ENCODE measurements at places on chromosomes 5 and 9.

- DNase-seq = no peak
Observed at GRCh38 chr9:110058304-110058953, 149.5 kb downstream of the C9orf152 start.

- DNase-seq = no peak
Observed at GRCh38 chr9:2173170-2173569, 158.0 kb downstream of the SMARCA2 start.

GRCh38 chr5:9139344-9139743 lies 406.5 kb downstream of the SEMA5A start:
- DNase-seq = no peak

- no peak for DNase-seq
Observed at GRCh38 chr5:129141696-129142095, 47.1 kb downstream of the ISOC1 start.

DNA sequence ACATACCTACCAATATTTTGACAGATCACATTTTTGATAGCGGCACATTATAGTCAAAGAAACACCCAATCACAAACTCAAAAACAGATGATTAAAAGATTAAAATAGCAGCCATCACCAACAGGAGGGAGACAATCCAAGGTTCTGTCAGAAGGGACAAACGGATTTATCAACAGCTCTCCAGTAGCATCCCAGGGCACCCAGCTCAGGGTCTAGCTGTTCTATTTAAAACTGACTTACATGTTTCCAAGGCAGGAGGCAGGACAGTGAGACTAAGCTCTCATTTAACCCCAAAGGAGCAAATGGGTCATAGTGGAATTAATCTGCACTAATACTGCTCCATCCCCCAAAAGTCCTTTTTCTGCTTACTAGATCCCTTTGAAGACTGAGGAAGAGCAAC lies 3.2 kb downstream of the AGTPBP1 start:
- no peak for DNase-seq

DNA sequence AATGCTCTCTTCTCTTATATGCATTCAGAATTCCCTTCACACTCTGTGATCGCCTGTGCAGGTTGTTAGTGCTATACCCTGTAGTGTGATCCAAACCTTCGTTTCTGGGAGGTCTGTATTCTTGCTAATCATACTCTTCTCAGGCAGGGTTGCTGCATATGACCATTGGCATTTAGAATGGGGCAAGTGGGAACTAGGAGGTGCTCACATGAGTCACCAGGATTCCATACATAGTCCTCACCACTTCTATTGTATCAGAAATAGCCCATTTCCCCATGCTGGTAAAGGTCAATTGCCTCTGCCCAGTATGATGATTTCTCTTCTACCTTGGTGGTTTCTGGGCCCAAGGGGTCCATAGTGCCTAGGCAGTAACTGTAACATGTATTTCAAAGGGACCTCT lies 443.5 kb upstream of the CDH6 start:
- no peak for DNase-seq

DNA sequence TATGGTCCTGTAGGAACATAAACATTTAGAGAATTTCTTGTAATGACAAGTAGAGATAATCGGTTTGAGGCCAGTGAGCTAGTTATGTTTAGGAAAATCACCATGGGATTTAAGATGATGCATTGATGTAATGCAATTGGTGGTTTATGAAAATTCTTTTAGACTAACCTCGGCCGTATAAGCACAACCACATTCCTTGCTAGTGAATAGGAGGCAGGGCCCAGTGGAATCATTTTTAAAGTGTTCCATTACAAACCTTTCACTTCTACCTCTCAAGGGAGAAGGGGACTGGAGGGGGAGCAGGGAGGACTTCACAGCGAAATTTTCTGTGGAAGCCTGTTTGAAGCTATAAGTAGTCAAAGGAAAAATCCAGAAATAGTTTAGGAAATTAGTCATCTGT lies 71.8 kb upstream of the NFIL3 start:
- no peak for DNase-seq

DNA sequence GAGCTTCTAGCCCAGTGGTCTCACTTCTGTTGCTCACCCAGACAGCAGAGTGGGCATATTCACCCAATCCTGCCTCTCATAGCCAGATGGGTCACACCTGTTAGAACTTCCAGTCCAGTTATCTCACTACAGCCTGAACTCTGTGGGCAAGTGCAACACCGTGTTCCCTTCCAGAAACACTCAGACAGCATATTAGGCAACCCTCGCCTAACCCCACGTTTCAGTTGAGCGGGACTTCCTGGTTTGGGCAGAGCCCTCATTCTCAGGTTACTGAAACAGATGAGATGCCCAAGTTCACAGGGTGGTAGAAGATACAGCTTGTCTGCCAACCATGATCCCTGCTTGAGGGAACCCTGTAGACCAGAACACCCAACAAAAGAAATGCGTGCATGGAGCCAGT lies 538.2 kb downstream of the CYLC2 start:
- no peak for DNase-seq

DNA sequence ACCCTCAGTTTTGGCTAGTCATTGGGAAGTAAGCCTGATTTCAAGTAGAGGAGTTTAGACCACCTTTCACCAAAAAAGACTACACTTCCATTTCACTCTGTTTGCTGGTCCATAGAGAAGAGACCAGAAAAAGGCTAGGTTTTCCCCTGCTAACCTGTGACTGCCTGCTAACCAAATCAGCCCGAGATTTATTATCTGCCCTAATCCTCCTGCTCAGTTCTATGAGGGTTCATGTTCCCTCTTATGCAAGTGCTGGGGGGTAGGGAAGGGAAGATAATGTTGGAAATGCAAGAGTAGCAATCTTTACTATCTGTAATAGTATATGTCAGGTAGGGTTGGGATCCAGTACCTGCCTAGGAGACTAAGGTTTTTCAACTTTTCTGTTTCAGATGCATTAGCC lies 51.6 kb upstream of the CCNG1 start:
- no peak for DNase-seq

- no peak for DNase-seq
Observed at GRCh38 chr9:20437476-20437875, 184.8 kb downstream of the MLLT3 start.

DNA sequence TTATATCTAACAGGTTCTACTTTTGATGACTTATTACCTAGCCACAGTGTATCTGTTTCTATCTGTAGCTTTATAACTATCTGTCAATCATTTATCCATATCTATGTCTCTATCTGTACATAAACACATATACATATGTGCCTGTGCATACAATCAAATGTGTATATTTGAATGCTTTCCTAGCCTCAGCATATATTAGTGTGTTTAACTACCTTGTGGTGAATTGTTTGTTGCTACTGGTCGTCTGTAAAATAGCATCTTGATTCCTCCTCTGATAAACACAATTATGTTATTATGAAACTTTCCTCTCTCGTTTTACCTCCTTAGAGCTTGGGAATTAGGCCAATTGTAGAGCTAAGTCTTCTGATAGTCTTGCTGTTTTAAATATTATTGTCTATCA lies 44.4 kb downstream of the PARP8 start:
- DNase-seq = no peak

DNA sequence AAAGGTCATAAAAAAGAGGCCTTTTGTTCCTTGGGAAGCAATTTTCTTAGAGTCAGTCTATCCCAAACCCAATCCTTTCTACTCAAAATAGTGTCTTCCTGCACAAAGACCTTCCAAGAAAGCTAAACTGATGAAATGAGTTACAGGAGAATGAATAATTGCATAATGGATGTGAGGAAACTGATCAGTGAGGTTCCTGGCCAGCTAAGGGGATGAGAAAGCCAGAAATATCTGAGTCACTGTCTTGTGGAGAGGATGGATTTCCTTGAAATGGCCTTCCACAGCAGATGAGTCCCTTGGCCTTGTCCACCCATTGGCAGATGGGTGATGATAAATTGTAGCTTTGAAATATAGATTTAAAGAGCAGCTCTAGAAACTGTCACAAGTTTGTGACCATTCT lies 756.1 kb downstream of the DNAH5 start:
- DNase-seq = no peak

- DNase-seq = no peak
Observed at GRCh38 chr5:6084836-6085235, 293.5 kb downstream of the MED10 start.

DNA sequence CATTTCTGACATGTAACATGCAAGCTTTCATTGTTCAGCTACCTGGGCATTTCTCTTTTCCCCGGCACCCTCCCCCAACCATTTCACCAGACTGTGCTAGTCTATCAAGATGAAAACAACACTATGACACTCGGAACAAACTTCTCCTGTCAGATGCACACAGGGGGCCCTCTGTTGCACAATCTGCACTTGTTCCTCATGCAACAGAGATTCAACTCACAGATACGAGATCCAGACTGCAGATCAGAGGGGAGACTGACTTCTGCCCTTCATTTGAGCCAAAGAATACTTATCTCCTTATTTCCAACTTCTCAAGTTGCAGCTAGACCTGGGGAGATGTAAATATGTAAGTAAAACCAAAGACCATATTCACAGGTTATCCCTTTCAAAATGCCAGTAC lies 15.7 kb upstream of the FST start:
- no peak for DNase-seq

DNA sequence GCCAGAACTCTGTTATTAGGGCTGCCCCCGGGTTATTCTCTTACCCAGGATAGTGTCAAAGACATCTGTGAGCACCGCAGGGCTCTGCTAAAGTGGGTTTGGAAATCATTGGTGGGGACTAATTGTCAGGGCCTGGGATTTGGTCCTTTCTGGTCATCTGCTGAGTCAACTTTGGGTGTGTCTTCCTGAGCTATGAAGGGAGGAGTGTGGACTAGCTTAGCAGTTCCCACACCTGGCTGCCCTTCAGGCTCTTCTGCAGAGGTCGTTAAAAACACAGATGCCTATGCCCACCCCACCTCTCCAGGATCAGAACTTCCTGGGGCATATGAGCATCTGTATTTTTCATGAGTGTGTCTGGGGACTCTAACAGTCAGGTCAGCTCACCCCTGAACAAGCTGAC lies 352.2 kb downstream of the SLIT3 start:
- no peak for DNase-seq

DNA sequence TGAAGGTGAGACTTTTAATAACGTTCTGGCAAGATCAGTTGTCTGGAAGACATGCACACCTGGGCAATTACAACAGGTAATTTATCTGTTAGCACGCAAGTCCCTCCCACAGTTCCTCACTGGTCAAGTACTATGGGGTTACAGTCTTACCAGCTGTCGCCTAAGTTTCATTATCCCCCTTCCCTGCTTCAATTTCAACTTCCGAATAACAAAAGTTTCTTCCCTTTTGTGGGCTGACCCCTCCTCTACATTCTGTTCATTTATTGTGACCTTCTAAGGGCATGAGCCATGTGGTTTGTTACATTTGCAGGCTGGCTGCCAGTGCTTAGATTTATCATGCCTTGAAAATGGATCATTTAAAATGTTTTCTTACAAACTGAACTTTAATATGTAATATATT lies 16.5 kb downstream of the GAPT start:
- no peak for DNase-seq
